Suppressor macrophage treated with lipopolysaccharide for 1 hour (primary cell): ENCODE measurements at places on chromosomes 3 and 15.

GRCh38 chr3:119396870-119397269 lies 66.5 kb downstream of the TMEM39A start:
- DNase-seq, result no peak

- DNase-seq, result peak; percentile 53
These were observed 13.5 kb downstream of the BFSP2 start for GRCh38 chr3:133413161-133414020.

DNA sequence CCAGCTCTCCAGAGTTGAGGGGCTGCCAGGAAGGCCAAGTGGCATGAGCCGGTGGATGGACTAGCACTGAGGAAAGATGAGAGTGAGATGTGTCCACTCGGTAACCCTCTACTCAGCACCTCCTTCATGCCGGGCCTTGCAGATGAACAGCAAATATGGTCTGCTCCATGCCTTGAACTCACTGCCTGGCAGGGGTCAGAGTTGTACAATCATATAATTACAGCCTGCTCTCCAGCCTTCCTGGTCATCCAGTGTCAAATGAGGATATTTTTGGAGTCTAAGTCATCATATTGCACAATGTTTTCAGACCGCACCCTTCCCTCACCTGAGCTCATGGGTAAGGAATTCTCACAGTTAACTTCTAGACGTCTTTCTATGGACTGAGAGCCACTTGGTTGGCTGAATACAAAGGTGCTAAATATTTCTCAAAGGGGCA lies 4.9 kb downstream of the MGLL start:
- DNase-seq, result no peak

- DNase-seq, result no peak
These were observed 23.9 kb upstream of the PLSCR2 start for GRCh38 chr3:146493221-146493620.

DNA sequence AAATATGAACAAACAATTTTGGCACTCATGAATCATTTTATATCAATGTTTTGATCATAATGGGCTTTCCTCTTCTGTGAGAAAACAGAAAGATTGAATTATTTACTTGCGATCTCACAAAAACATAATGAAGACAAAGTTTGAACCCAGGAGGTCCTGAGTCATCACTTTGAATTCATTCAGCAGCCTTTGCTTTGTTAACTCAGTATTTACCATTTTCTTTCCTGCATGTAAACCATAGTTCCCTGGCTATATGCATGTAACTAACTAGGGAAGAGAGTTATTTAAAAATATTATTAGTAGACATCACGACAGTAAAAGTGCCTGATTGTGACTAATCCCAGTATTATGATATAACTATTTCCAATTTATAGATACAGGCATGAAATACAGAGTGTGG lies 1026.2 kb downstream of the PLOD2 start:
- DNase-seq, result no peak
